ENCODE measurements at places on chromosomes 2 and 18.

DNA sequence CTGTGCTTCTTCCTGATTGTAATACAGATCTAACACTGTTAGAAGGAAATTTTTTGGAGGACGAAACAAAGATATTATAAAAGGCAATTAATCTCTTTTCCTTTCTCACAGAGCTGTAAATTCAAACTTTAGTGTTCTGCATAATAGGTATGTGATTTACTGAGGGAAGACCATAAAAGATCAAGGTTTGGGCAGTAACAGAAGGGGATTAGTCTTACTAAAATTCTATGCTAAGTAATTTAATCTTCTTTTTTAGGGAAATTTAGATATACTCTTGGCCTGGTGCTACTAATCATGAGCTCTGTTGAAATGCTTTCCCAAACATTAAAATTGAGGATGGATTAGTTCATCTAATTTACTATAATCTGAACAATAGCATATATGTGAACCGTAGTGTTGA is 8.8 kb upstream of the QPCT start:
- DNase-seq: no peak

- DNase-seq: no peak
These were observed 299.5 kb downstream of the DSC3 start for GRCh38 chr18:30743033-30743432.

GRCh38 chr2:241351640-241352031 is 4.4 kb upstream of the FARP2 start:
- DNase-seq: no peak

- DNase-seq: no peak
These were observed 1647.1 kb downstream of the SUCLG1 start for GRCh38 chr2:82811946-82812345.

DNA sequence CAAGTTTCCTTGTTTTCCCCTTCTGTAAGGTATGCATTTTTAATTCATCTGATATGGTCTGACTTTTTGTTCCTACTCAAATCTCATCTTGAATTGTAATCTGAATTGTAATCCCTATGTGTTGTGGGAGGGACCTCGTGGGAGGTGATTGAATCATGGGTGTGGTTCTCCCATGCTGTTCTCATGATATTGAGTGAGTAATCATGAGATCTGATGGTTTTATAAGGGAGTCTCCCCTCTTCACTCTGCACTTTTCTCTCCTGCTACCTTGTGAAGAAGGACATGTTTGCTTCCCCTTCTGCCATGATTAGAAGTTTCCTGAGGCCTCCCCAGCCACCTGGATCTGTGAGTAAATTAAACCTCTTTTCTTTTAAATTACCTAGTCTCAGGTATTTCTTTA is 476.1 kb downstream of the LPIN1 start:
- DNase-seq: no peak

DNA sequence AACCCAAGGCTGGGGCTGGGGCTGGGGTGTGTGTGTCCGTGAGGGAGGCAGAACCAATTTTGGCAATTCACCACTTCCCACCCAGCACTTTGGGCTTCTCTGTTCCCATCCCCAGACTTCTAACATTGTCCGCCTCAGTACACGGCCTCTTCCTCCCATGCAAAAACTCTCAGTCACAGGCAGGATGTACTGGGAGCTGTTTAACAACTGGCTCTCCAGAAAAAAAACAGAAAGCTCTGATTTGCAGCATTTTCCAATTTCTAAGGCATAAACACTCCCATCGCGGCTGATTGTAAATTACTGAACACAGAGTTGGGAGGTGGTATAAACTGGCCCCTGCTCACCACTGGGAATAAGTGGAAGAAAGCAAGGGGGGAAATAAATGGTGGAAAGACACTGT is 73.1 kb upstream of the MAP4K3 start:
- no peak for DNase-seq

DNA sequence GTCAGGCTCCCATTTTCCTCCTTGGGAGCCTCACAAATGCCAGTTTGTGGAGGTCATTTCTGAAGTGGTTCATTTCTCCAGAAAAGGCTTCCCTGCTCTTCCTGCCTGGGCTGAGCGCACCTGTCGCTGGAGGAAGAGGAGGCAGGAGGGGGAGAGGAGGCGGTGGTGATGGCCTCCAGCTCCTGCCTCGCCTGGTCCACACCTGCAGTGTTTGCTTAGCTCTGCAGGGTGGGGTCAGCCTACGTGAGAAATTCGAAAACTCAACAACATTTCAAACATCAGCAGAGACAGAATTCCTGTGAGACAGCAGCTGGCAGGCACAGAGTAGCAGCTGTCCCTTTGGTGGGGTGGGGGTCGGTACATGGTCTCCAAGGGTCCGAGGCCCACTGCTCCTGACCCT is 7.9 kb downstream of the IMPA2 start:
- DNase-seq: no peak

- DNase-seq: no peak
These were observed 199.6 kb downstream of the LDLRAD4 start for GRCh38 chr18:13418013-13418710.

GRCh38 chr2:128301501-128301966 is 17.1 kb downstream of the HS6ST1 start:
- DNase-seq: peak; percentile 43

GRCh38 chr2:84805250-84805958 is 75.5 kb downstream of the TRABD2A start:
- no peak for DNase-seq

GRCh38 chr2:97714084-97714949 is 941 bp downstream of the ZAP70 start:
- DNase-seq: no peak

- DNase-seq: no peak
These were observed 77.7 kb upstream of the IGFBP5 start for GRCh38 chr2:216773072-216773471.

GRCh38 chr2:172065111-172065510 is 20.2 kb upstream of the DLX1 start:
- no peak for DNase-seq

DNA sequence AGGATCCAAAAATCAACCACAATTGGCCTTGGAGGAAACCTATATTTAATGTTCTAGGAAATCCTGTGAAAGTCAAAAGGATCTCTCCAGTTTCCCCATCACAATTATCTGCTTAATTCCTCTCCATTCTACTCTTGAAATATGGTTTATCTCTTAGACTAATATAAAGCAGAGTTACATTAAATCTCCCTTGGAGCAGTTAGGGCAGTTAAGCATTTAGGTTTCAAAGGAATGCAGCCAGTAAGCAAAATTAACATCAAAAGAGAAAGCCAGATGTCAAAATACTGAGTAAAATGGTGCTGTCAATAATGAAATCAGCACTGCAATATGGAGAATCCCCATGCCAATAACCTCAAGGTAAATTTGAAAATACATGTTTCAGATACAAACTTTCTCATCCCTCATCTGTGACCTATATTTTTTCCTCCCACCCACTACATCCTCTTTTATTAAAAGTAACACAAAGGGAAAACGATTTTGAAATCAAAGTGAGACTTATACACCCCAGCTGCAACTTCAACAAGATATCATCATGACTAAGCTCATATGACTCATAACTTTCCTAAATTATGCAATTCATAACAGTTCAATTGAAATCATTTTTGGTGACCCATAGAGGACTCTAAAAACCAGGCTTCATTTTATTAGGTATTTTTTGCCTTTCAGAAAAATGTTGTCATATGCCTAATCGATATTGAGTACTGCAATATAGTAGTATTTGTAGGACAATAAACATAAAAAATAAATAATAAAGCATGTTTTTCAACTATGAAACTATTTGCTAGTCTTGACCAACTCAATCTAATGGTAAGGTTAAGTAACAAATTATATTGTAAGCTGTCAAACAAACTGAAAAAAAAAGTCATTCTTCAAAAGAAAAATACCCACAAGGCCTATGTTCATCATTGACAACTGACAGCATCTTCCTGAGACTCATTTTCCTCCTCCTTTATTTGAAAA is 3.1 kb downstream of the ADAM17 start:
- no peak for DNase-seq

DNA sequence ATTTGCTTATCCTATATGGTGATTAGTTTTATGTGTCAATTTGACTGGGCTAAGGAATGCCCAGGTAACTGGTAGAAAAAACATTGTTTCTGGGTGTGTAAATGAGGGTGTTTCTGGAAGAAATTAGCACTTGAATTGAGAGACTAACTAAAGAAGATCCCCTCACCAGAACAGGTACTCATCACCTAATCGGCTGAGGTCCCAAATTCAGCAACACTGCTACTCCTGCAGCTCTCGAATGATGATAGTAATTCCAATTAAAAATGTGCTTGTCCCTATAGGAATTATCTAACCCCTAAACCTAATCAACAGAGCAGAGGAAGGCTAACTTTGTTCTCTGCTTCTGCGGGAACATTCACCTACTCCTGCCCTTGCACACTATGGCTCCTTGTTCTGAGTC is 464.5 kb upstream of the CHST9 start:
- DNase-seq: no peak

DNA sequence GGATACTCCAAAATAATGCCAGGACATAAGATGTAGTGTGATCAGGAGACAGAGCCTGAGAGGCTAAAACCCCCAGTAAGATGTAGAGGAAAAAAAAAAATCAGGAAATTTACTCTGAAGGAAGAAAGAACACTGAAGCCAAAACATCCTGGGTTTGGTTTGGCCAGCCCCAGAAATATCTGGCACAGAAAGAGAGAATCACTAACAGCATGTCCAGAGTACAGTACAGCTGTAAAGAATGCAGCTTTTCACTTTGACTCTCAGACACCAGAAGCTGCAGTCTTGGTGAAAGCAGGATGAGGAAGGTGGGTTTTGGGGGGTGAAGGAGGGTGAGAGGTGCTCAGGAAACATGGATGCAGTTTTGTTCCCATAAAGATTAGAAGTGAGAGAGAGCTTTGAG is 1577.7 kb upstream of the ACVR2A start:
- DNase-seq: no peak

DNA sequence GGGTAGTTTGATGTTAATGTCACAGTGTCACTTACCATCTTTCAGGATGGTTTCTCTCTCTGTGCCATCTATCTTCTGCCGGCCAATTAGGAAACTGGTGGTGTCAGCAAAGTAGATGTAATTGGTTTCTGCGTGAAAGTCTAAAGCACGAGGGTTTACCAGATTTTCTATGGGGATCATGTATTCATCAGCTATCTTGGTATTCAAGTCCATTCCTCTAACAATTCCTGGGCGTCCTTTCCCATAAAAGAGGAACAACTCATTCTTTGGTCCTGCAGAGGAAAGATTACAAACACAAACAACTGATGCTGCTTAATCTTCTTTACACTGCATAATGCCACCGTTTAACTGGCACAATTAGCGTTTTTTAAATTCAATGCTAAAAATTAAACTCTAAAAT is 1081.9 kb downstream of the LRP1B start:
- no peak for DNase-seq

GRCh38 chr2:231258701-231259100 is 60.3 kb downstream of the ARMC9 start:
- no peak for DNase-seq

- DNase-seq: no peak
These were observed 337.3 kb downstream of the OSR1 start for GRCh38 chr2:19021100-19021476.

- DNase-seq: no peak
These were observed 68.4 kb upstream of the CTDP1 start for GRCh38 chr18:79611040-79611681.

GRCh38 chr2:114068438-114068837 is 178.5 kb downstream of the ACTR3 start:
- DNase-seq: no peak

GRCh38 chr2:26325851-26326250 is 20.1 kb upstream of the SELENOI start:
- no peak for DNase-seq

DNA sequence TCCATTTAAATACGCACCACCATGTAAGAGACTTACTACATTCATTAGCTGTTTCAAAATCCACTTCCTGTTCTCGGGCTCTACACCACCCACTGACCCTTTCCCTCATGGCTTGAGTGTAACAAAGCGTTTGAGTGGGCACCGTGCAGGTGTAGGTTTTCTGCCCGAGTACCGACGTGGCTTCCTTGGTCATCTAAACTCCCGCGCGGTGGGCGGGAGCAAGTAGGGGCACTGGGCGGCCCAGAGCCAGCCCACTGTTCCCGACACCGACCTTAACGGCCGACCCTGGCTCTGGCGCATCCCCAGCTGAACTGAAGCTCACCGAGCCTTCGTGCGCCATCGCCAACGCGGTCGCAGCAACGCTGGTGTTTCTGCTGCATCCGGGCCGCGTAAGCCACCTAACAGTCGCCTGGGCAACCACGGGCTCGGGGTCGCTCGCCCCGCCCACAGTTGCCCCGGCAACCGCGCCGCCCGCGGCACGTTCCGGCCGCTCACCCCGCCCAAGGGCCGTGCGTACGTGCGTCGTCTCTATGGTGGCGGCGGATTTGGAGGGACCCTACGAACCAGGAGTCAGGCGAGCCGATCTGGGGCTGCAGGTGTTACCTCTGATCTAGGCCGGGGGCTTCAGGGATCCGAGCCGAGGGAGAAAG is at the start of the genes C2orf81 and WDR54:
C2orf81 (minus strand) TSS at position 399 of the 650 bp plus-strand sequence; CDS start at position 340, 59 bp downstream.
WDR54 (plus strand) TSS at position 510 of the 650 bp plus-strand sequence. CDS start 424 bp downstream, outside the sequence.
- peak; percentile 90 for DNase-seq

GRCh38 chr2:196266855-196267254 is 95.5 kb upstream of the STK17B start:
- no peak for DNase-seq

All from T1000 (cell line).